Left ventricle myocardium inferior (tissue), 1 donor: ENCODE measurements at places on chromosomes 3 and 15.

- H3K36me3 ChIP-seq, result no peaks in the 10 kb centered on the region
- no peak overlapping the region for H3K27ac ChIP-seq
- DNase-seq, result no peak
- peaks cover 21% of the 10 kb centered on the region for H3K4me1 ChIP-seq
- H3K27me3 ChIP-seq, result no peaks in the 10 kb centered on the region
Measured at GRCh38 chr3:57777774-57778173, 21.7 kb downstream of the SLMAP start.

- H3K27ac ChIP-seq, result no peak overlapping the region
- no peak for DNase-seq
- H3K4me3 ChIP-seq, result no peak overlapping the region
- no peaks in the 10 kb centered on the region for H3K4me1 ChIP-seq
Measured at GRCh38 chr3:99523431-99524127, 114.8 kb upstream of the COL8A1 start.

DNA sequence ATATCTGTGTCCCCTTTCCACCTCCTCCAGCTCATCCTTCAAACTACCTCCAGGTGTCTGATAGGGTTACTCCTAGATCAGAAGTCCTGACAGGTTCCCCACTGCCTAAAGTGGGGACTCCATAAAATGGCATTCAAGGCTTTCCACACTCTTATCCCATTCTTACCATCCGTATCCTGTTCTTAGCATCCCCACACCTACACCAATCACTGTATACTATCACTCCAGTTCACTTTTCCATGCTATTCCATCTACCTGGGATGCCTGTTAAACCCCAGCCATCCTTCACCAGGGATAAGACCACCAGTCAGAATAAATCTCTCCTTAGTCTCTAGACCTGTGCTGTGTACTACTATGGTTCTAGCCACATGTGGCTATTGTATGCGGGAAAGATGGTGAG is 19.1 kb downstream of the SSR3 start:
- DNase-seq, result no peak
- no peaks in the 10 kb centered on the region for H3K27me3 ChIP-seq
- no peak overlapping the region for H3K4me3 ChIP-seq
- H3K4me1 ChIP-seq, result peaks cover 37% of the 10 kb centered on the region

DNA sequence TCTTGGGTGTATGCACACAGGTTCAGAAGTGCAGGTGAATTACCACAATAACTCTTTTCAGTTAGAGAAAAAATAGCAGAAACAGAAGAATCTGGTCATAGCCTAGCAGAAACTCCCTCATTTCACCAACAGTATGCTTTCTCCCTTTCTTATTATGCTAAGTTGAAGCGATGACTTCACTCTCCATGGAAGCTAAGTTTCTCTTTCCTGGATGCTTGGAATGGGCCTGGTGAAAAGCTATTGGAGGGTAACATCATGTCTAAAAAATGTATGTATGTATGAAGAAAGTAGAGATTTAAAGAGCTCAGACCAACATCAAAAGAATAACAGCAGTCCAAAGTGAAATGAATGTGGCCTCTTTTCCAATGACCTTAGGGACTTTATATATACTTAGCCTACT is 145.5 kb downstream of the TIGIT start:
- no peak overlapping the region for H3K4me3 ChIP-seq
- H3K27ac ChIP-seq, result no peak overlapping the region
- no peaks in the 10 kb centered on the region for H3K36me3 ChIP-seq
- DNase-seq, result no peak
- peaks cover 89% of the 10 kb centered on the region for H3K4me1 ChIP-seq
- no peaks in the 10 kb centered on the region for H3K27me3 ChIP-seq

- H3K4me1 ChIP-seq, result peaks cover 6% of the 10 kb centered on the region
- DNase-seq, result no peak
- H3K27me3 ChIP-seq, result no peaks in the 10 kb centered on the region
- no peak overlapping the region for H3K4me3 ChIP-seq
- no peak overlapping the region for H3K27ac ChIP-seq
Measured at GRCh38 chr15:31852933-31853799, 177.1 kb upstream of the CHRNA7 start.

DNA sequence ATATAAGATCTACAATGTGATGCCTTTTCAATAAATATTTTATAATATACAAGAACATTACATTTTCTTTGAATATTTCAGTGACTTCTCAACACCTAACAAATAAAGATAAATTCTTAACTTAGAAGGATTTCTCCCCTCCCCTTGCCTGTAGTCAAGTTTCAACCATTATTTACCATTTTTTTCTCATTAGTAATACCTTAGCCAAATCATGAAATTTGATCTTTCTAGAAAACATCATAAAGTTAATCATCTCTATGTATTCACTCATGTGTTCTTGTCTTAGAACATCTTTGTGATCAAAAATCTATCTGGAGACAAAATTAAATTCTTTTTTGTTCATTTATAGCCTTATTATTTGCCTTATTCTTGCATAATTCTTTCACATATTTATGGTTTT is 1201.8 kb upstream of the EPHA6 start:
- H3K36me3 ChIP-seq, result no peaks in the 10 kb centered on the region
- no peak for DNase-seq
- no peaks in the 10 kb centered on the region for H3K4me1 ChIP-seq

- H3K4me3 ChIP-seq, result no peak overlapping the region
- DNase-seq, result peak; percentile 46
- H3K27ac ChIP-seq, result no peak overlapping the region
- no peaks in the 10 kb centered on the region for H3K27me3 ChIP-seq
- H3K36me3 ChIP-seq, result peaks cover 35% of the 10 kb centered on the region
- H3K4me1 ChIP-seq, result peaks cover 30% of the 10 kb centered on the region
Measured at GRCh38 chr15:80977627-80978036, 12.0 kb downstream of the MESD start.

- H3K36me3 ChIP-seq, result no peaks in the 10 kb centered on the region
- H3K4me3 ChIP-seq, result no peak overlapping the region
- no peak overlapping the region for H3K27ac ChIP-seq
- H3K27me3 ChIP-seq, result no peaks in the 10 kb centered on the region
- no peak for DNase-seq
- peaks cover 34% of the 10 kb centered on the region for H3K4me1 ChIP-seq
Measured at GRCh38 chr3:122395582-122395981, 11.6 kb downstream of the FAM162A start.

DNA sequence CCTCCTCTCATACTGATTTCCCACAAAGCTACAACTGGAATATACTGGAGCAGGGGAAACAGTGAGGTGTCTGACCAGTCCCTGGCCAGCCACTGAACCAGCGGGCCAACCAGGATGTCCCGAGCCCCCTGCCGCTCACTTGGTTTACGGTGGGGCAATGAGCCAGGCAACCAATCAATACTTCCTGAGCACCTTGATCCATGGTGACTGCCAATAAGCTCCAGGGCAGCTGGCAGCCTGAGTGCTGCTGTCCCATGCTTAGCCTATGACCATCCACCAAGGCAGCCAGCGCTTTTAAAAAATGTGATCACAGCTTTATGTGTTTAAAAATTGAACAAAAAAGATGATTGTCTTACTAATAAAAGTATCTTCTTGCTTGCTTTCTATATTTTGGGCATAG is 4.2 kb downstream of the SCN10A start:
- H3K27ac ChIP-seq, result no peak overlapping the region
- no peak overlapping the region for H3K4me3 ChIP-seq
- H3K4me1 ChIP-seq, result no peaks in the 10 kb centered on the region
- no peak for DNase-seq

GRCh38 chr3:113794526-113794925 is 44.1 kb upstream of the GRAMD1C start:
- no peak for DNase-seq
- H3K4me1 ChIP-seq, result no peaks in the 10 kb centered on the region
- H3K27me3 ChIP-seq, result no peaks in the 10 kb centered on the region
- no peak overlapping the region for H3K27ac ChIP-seq
- H3K36me3 ChIP-seq, result peaks cover 91% of the 10 kb centered on the region

- H3K4me1 ChIP-seq, result no peaks in the 10 kb centered on the region
- no peak overlapping the region for H3K27ac ChIP-seq
- H3K4me3 ChIP-seq, result no peak overlapping the region
- no peaks in the 10 kb centered on the region for H3K36me3 ChIP-seq
- DNase-seq, result no peak
Measured at GRCh38 chr15:30068326-30068725, 14.4 kb upstream of the GOLGA8J start.

GRCh38 chr15:25939122-25939521 is 76.0 kb upstream of the ATP10A start:
- no peaks in the 10 kb centered on the region for H3K4me1 ChIP-seq
- peaks cover 14% of the 10 kb centered on the region for H3K27me3 ChIP-seq
- no peak overlapping the region for H3K27ac ChIP-seq
- no peak overlapping the region for H3K4me3 ChIP-seq
- DNase-seq, result no peak

DNA sequence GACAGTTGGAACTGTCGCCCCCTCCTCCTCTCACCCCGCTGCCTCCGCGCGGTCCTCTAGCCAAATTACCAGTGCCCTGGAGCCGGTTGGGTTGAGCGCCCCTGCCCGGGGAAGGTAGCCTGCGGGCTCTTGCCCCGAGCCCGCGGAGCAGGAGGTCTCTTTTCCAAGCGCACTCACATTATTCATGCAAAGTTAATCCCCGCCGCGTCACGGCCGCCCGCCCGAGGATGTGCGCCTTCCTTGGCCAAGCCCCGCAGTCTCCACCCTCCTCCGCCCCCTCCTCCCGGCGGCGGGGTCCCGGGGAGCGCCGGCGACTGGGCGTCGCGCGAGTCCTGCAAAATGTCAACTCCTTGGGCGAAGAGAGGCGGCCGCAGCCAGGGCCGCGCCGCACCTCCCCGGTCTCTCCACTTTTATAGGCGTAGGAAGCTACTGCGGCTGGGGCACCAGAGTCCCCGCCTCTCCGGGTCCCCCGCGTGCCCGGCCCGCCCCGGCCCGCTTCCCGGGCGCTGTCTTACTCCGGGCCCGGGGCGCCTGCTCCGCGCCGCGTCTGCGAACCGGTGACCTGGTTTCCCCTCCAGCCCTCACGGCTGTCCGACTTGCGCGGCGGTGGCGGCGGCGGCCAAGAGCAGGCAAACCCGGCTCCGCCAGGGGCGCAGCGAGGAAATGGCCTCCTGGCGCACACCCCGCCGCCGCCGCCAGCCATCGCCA is at the start of gene THRB:
THRB (minus strand) TSS at position 233 of the 708 bp plus-strand sequence.
- H3K27ac ChIP-seq, result peak within 1 kb of the TSS; percentile 95
- peaks cover 64% of the 10 kb centered on the region for H3K4me1 ChIP-seq
- peak; percentile 79 for DNase-seq
- peaks cover 21% of the 10 kb centered on the region for H3K27me3 ChIP-seq
- no peaks in the 10 kb centered on the region for H3K36me3 ChIP-seq
- peak within 1 kb of the TSS; percentile 80 for H3K4me3 ChIP-seq

GRCh38 chr3:105365081-105365390 is 1.7 kb upstream of the ALCAM start:
- H3K27ac ChIP-seq, result no peak overlapping the region
- no peak for DNase-seq
- H3K27me3 ChIP-seq, result no peaks in the 10 kb centered on the region
- H3K4me1 ChIP-seq, result peaks cover 43% of the 10 kb centered on the region

DNA sequence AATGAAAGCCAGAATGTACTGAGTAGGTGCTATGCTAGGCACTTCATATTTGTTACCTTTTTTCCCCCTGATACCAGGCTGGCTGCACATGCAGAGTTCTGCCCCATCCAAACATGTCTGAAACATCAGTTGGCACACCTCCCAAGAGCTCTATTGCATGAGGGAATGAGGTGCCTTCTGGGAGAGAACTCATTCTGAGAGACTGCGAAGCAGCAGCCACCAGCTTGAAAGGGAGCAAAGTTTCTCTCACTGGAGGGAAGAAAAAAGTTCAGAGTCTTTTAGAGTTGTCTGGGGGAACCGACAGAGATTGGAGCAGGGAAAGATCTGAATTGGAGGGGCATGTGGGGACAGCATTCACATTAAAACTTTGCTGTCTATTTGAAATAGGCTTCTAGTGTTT is 84.1 kb downstream of the AGBL1 start:
- no peaks in the 10 kb centered on the region for H3K27me3 ChIP-seq
- no peak overlapping the region for H3K27ac ChIP-seq
- no peaks in the 10 kb centered on the region for H3K36me3 ChIP-seq
- no peak for DNase-seq
- H3K4me3 ChIP-seq, result no peak overlapping the region
- peaks cover 17% of the 10 kb centered on the region for H3K4me1 ChIP-seq

- no peak overlapping the region for H3K4me3 ChIP-seq
- H3K36me3 ChIP-seq, result no peaks in the 10 kb centered on the region
- no peak for DNase-seq
- H3K27me3 ChIP-seq, result no peaks in the 10 kb centered on the region
- H3K27ac ChIP-seq, result peak overlapping the region; percentile 90
Measured at GRCh38 chr3:114660808-114661207, 367.0 kb downstream of the TIGIT start.

DNA sequence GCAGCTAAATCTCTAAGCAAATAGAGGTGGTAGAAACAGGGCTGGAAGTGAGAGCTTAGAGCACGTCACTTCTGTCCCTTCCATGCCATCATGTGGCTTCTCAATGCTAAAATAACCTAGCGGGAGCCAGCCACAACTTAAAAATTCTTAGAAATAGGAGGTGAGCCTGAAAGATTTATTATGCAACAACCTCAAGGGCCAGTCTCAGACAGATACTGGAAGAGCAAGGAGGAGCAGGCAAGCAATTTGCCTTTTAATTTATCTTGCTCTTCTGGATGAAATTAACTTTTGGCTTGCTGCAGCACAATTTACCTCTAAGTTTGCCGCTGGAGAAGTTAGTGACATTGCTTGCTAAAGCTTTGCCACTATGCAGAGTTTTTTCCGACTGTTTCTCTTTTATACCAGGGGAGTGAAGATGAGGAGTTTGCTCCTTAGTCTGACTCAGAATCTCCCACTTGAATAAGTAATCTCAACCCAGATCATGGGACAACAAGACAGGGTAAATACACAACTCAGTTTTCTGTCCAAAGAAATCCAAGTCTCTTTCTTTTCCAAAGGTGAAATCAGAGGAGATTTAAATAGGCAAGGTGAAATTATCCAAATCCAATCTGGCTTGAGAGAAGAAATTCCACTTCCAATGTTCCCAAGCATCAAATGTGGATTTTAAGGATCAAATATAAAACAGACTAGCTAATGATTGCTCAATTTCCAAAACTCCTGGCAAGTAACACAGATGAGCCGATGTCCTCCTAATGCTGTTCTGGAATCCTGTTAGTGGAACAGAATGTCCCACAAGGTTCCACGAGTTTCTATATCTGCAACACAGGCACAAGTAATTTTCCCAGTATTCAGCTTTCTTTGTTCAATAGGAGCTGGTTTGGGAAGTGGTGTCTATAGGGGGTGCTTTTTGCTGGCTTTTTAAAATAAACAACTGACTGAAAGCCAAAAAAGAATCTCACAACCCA is 329.4 kb upstream of the RORA start:
- no peaks in the 10 kb centered on the region for H3K4me1 ChIP-seq
- DNase-seq, result no peak
- H3K4me3 ChIP-seq, result no peak overlapping the region
- peak overlapping the region; percentile 66 for H3K27ac ChIP-seq

- no peaks in the 10 kb centered on the region for H3K27me3 ChIP-seq
- DNase-seq, result no peak
- no peak overlapping the region for H3K4me3 ChIP-seq
- H3K4me1 ChIP-seq, result peaks cover 13% of the 10 kb centered on the region
Measured at GRCh38 chr3:31009881-31010280, 115.4 kb upstream of the GADL1 start.
